Activated T-helper 1 cell treated with anti-CD3 and anti-CD28 coated beads, Interleukin-12 subunit alpha, Interleukin-12 subunit beta, Interleukin-2, Interleukin-4 antibody, amounts not matched to agents 30 ng/mL and 10 ng/mL and 1 ng/mL, durations not matched to agents 14 hours and 24 hours and 36 hours (primary cell): ENCODE measurements at places on chromosomes 2 and 18. TPM values are rescaled to one million over a fixed set of nuclear protein-coding genes. Genes with fewer than 3 reads are reported as not detected.

ESPNL gene
- 0.05 and 0.20 TPM in 2 replicates for total RNA-seq

ASNSD1 gene
- 58.4 and 61.2 TPM in 2 replicates for total RNA-seq

ATP8B1 gene
- total RNA-seq = 0.05 and 0.16 TPM in 2 replicates

ANKRD29 gene
- total RNA-seq = not detected in 2 replicates

DNA sequence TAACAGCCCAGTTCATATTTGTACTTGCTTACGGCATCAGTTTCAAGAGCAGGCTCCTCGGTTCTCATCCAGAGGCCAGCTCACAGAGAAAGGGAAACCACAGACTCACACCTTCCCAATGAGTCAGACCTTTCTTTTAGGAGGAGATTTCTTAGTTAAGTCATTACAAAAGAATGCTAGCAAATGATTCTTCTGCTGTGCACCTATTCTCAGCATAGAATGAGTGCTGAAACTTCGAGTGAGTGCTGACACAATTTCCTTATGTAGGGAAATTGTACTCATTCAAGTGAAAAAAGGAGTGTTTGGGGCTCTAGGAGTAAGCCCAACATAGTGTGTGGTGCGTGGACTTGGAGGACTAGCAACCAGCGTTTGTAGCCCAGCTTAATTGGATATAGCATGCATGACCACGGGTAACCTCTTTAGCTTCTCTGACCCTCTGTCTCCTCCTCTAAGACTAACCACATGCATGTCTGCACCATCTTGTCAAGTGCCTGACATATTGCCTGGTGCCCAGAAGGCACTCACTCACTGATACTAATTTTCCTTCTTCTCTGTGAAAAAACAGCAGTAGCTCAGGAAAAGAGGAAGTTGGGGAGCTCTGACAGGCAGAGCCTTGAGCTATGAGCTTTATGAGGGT is 87.0 kb downstream of the ALPK2 start:
- H3K27ac ChIP-seq = peak overlapping the region; percentile 57
- peak; percentile 57 for DNase-seq
- peaks cover 92% of the 10 kb centered on the region for H3K4me1 ChIP-seq

GRCh38 chr2:148745151-148745851 is 100.8 kb downstream of the EPC2 start:
- peaks cover 17% of the 10 kb centered on the region for H3K36me3 ChIP-seq
- DNase-seq = no peak
- H3K4me3 ChIP-seq = no peak overlapping the region
- H3K4me1 ChIP-seq = peaks cover 5% of the 10 kb centered on the region

- no peaks in the 10 kb centered on the region for H3K36me3 ChIP-seq
- no peak overlapping the region for H3K27ac ChIP-seq
- DNase-seq = no peak
These were observed 74.9 kb downstream of the CAPN13 start for GRCh38 chr2:30732376-30732775.

DNA sequence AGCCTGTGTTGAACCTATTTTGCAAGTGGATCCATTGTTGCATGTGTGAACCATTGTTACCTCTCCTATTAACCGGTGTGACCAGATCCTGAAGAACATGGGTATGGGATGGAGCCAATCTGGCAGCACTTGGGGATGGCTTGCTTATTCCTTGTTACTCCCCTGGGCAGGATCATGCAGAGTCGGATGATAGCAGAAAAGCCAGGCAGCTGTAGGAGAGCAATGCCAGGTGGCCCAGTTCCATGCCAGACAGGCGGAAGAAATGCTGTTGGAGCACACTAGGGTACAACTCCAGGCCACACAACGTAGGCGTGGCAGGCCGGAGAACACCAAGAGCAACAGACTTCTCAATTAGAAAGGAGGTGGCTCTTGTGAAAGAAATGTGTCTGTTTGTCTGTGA is 16.3 kb upstream of the MYO1B start:
- H3K4me3 ChIP-seq = no peak overlapping the region
- H3K4me1 ChIP-seq = peaks cover 5% of the 10 kb centered on the region
- no peaks in the 10 kb centered on the region for H3K36me3 ChIP-seq
- no peak for DNase-seq

- DNase-seq = peak; percentile 70
- H3K27me3 ChIP-seq = no peaks in the 10 kb centered on the region
- H3K4me3 ChIP-seq = peak overlapping the region; percentile 78
- H3K4me1 ChIP-seq = peaks cover 23% of the 10 kb centered on the region
These were observed 126.6 kb upstream of the PPP1CB start for GRCh38 chr2:28624793-28625701.

- H3K4me1 ChIP-seq = peaks cover 5% of the 10 kb centered on the region
- H3K27ac ChIP-seq = no peak overlapping the region
- no peak for DNase-seq
- no peak overlapping the region for H3K4me3 ChIP-seq
These were observed 2.8 kb upstream of the BOK start for GRCh38 chr2:241555711-241556110.

DNA sequence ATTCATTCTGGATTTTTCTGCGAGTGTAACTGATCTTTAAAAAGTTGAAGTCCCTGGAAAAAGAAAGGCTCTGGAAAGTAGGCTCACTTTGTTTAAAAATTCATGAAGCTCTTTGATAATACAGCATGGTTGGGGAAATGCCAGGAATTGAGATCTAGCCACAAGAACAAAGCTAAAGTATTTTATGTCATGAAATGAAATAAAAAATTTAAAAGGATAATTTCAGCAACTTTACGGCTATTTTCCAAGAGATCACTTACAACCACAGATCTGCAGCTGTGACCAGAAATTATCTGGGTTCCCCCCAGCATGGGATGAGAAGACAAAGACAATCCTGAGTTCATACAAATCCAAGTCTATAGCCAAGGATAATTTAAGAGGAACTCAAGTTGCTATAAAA is 25.3 kb upstream of the RFX8 start:
- no peaks in the 10 kb centered on the region for H3K36me3 ChIP-seq
- no peak overlapping the region for H3K4me3 ChIP-seq
- H3K27me3 ChIP-seq = no peaks in the 10 kb centered on the region
- H3K4me1 ChIP-seq = peaks cover 22% of the 10 kb centered on the region

DNA sequence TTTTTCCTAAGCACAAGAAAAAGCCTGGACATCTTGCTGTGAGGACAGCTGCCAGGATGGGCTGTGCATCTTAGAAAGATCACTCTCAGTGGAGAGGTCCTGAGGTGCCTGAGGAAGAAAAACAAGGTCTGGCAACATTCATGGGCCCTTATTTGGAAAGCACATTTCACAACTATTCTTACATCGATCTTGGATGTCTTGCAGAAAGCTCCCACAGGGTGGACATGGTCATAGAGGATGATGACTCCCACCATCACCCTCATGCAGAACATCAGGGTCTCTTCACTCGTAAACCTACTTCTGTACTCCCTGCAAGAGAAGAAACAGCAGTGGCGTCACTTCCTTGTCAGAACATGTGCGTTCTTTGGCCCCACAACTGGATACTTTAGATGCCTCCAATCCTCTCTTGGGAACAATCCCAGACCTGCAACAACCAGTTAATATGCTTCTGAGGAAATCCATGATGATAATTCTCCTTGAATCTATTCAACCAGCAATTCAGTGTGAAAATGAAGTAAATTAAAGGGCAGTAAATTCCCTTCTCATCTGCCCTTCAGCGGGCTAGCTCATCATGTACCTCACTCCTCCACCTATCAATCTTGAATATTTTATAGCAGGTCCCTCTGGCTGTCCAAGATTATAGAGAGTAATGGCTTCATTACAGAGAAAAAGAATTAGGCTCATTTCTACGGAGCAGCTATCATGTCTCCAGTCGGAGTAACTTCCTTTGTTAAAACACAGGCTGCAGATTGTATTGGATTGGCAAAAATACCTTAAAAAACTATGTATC is 106.2 kb downstream of the CYRIA start:
- no peak overlapping the region for H3K27ac ChIP-seq
- H3K27me3 ChIP-seq = no peaks in the 10 kb centered on the region
- no peak overlapping the region for H3K4me3 ChIP-seq
- no peak for DNase-seq

DNA sequence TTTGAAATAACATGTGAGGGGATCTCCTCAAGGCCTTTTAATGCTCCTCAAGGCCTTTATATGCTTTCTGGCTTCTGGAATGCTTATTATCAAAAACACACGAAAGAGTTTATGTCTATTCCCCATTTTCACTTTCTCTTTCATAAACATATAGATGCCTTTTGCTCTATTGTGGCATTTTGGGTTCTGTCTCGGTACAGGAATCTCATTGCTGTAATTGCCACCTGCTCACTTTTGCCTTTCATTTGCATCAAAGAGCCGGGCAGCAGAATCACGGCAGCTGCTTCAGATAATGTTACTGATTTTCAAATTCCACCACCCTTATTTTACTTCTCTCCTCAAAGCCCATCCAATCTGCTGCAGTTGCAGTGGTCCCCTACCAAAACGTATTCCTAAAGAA is 54.8 kb upstream of the LPIN2 start:
- H3K4me3 ChIP-seq = peak overlapping the region; percentile 29
- no peak for DNase-seq
- peak overlapping the region; percentile 42 for H3K27ac ChIP-seq
- peaks cover 52% of the 10 kb centered on the region for H3K4me1 ChIP-seq
- H3K27me3 ChIP-seq = no peaks in the 10 kb centered on the region

DNA sequence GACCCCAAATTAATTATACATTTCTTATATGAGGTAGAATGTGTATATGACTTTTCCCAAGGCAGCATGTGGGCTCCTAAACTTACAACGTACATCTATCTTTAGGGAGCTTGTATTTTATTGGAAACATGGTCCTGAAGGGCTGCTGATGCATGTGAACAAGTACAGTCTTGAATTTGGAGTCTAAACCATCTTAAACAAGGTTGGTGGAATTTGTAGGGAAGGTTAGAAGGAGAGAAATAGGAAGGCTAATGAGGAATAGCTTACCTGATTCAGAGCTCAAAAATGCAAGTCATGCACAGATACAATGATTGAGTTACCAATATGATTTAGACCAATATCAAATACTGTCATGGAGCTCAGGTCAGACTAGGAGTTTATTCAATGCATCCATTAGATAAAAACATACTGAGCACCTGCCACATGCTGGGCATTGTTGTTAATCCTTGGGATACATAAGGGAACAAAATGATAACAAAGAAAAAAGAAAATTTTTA is 458.6 kb upstream of the ETAA1 start:
- no peak for DNase-seq
- H3K4me1 ChIP-seq = no peaks in the 10 kb centered on the region
- no peak overlapping the region for H3K27ac ChIP-seq

- peaks cover 44% of the 10 kb centered on the region for H3K4me1 ChIP-seq
- H3K27ac ChIP-seq = peak overlapping the region; percentile 98
- H3K36me3 ChIP-seq = peaks cover 14% of the 10 kb centered on the region
These were observed 568 bp downstream of the TMEM131 start for GRCh38 chr2:97995026-97995733.

- peaks cover 1% of the 10 kb centered on the region for H3K27me3 ChIP-seq
- no peak for DNase-seq
- no peak overlapping the region for H3K4me3 ChIP-seq
- H3K27ac ChIP-seq = no peak overlapping the region
- H3K4me1 ChIP-seq = no peaks in the 10 kb centered on the region
These were observed 25.9 kb downstream of the HS6ST1 start for GRCh38 chr2:128292599-128293425.

DNA sequence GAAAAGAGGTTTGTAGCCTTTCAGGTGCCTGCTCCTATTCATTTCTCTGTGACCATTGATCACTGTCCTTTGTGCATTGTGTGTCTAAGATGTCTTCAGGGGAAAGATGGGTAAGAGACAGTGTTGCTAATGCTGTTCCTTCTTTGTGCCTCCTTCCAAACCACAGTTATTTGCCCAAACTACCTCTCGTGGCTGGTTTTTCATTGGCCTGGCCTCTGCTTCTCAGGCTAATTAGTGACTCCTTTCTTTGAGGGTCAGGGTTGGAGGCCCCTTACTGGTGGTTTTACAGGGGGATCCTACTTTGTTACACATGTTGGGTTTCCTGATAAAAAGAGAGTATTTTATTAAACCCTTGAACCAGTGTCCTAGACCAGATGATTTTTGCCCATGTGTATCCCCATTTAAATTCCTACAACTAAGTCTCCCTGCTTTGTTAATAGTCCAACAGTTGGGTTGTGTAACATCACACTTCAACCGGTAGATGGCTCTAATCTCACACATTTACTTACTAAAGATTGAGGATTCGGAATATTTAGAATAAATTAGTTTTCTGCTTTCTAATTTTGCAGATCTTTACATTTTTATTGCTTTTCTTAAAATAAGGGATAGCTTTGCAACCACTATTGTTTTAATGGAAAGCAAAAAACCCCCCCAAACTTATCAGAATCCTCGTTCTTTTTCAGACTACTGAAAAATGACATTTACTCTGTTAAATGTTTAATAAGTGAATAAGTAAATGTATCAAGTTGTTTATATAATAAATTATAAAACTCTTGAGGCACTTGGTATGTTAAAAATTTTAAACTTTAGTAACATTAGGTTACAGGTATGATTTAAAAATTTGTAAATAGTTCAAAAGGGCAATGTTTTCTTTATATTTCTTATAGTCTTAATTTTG is 2.4 kb downstream of the MARS2 start:
- H3K4me1 ChIP-seq = peaks cover 51% of the 10 kb centered on the region
- no peaks in the 10 kb centered on the region for H3K27me3 ChIP-seq
- peaks cover 34% of the 10 kb centered on the region for H3K36me3 ChIP-seq
- no peak overlapping the region for H3K27ac ChIP-seq
- no peak for DNase-seq

DNA sequence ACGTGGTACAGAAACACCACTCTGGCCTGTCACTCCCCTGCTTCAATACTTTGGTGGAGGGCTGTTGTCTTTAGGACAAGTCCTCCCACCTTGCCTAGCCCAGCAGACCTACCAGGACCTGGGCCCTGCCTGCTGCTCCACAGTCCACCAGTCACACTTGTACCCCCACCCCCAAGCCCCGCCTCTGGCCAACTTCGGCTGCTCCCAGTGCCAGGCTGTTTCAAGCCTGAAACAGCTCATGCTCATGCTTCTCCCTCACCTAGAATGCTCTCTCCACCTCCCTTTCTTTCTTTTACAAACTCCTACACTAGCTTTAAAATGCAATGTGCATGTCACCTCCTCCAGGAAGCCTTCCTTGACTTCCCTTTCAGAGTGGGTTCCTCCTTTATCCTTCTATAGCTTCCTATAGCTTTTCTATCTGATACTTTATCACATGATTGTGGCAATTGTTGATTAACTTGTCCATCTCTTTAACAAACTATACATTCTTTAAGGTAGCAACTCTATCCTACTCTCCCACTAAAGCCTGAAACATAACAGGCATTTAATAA is 4.8 kb upstream of the OXER1 start:
- H3K27ac ChIP-seq = no peak overlapping the region
- H3K27me3 ChIP-seq = peaks cover 2% of the 10 kb centered on the region
- DNase-seq = no peak
- H3K4me1 ChIP-seq = no peaks in the 10 kb centered on the region
